Bronchus fibroblast of lung (primary cell): ENCODE measurements at places on chromosomes 6 and 20. TPM values are rescaled to one million over a fixed set of nuclear protein-coding genes. Genes with fewer than 3 reads are reported as not detected.

The LY6G6F gene
- total RNA-seq = not detected in 2 replicates

The HLA-DPA1 gene
- total RNA-seq = 0.50 TPM in 1 of 2 replicates, not detected in the other

The HM13 gene
- total RNA-seq = 70.8 and 89.3 TPM in 2 replicates

The CD24 gene
- total RNA-seq = 0.17 and 0.59 TPM in 2 replicates

The CDSN gene
- not detected in 2 replicates for total RNA-seq

The DUSP22 gene
- total RNA-seq = 10.8 and 13.2 TPM in 2 replicates

The FAM83C gene
- total RNA-seq = under 0.01 TPM in 1 of 2 replicates, not detected in the other

The IL20RA gene
- total RNA-seq = 0.17 and 0.45 TPM in 2 replicates

The MYT1 gene
- total RNA-seq = not detected in 2 replicates

The CLVS2 gene
- not detected in 2 replicates for total RNA-seq

The CRISP3 gene
- not detected in 2 replicates for total RNA-seq

The PKIB gene
- total RNA-seq = 0.59 and 1.7 TPM in 2 replicates
